Stomach (tissue), 19 donors: ENCODE measurements at places on chromosomes 6 and 20. TPM values are rescaled to one million over a fixed set of nuclear protein-coding genes. Genes with fewer than 3 reads are reported as not detected.

GRCh38 chr6:78713564-78713963 lies 153.8 kb upstream of the IRAK1BP1 start:
- DNase-seq, result no peak

DNA sequence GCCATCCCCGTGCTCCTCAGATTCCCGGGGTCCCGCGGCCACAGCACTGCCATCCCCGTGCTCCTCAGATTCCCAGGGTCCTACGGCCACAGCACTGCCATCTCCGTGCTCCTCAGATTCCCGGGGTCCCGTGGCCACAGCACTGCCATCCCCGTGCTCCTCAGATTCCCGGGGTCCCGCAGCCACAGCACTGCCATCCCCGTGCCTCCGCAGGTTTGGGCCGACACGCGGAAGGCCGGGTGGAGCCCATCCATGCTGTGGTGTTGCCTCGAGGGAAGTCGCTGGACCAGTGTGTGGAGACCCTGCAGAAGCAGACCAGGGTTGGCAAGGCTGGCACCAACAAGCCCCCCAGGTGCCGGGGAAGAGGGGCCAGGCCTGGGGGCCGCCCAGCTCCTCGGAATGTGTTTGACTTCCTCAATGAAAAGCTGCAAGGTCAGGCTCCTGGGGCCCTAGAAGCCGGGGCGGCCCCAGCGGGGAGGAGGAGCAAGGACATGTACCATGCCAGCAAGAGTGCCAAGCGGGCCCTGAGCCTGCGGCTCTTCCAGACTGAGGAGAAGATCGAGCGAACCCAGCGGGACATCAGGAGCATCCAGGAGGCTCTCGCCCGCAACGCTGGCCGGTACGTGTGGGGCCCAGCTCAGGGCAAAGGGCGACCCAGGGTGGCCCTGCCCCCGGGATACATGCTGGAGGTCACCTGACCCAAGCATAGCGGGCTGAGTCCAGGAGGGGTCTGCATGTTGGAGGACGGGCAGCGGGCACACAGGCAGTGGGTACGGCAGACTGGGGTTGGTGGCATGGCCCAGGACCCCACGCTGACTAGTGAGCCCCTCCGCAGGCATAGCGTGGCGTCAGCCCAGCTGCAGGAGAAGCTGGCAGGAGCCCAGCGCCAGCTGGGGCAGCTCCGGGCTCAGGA lies 1.3 kb upstream of the LIME1 start:
- peak; percentile 9 for DNase-seq

DNA sequence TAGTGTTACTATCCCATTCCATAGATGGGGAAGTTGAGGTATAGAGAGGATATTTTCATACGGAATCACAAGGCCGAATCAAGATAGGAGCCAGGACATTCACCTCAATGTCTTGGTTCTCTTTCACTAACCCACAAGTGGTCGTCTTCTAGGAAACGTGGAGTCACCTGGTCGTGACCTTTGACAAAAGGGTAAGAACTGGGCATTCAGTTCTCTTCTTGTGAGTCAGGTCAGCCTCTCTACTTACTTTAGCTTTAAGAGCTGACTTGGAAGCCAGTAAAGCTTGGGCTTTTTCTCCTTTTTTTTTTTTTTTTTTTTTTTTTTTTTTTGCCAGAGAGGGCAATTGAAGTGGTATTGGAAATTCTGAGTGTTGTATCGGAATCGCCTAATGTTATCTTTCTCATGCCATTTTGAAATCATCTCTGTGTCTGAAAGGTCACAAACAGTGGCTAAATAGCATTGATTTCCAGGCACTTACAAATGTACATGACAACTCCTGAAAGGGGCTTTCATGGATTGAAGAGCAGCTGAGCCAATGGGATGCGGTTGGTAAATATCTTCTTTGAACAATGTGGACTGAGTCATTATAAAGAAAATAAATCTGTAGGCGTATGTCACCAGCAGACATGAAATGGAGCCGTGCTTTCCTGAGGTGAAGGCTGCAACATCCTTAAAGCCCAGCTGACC lies 356.9 kb downstream of the KIF16B start:
- no peak for DNase-seq

DNA sequence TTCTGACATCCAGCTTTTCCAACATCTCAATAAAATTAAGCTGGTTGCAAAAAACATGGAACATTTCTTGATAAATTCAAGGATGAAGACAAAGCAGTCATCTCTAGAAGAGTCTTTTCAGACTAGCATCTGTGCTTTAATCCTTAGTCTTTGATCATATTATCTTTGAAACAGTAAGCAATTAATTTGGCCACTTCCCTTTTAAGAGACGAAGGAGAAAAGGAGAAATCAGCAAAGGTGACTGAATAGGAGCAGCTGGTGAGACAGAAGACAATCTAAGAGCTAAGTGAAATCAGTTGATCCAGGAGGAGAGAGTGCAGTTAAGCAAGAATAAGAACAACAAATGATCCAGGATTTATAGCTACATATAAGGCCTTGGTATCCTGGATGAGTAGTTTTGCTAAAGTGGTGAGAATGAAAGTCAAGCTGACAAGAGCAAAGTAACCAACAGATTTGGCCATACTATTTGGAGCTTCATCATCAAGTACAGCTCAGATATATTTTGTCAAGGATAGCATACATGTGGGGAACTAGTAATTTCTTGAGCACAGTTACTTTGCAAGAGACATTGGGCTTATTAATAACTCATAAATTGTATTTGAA lies 215.5 kb downstream of the ADGB start:
- DNase-seq, result no peak

DNA sequence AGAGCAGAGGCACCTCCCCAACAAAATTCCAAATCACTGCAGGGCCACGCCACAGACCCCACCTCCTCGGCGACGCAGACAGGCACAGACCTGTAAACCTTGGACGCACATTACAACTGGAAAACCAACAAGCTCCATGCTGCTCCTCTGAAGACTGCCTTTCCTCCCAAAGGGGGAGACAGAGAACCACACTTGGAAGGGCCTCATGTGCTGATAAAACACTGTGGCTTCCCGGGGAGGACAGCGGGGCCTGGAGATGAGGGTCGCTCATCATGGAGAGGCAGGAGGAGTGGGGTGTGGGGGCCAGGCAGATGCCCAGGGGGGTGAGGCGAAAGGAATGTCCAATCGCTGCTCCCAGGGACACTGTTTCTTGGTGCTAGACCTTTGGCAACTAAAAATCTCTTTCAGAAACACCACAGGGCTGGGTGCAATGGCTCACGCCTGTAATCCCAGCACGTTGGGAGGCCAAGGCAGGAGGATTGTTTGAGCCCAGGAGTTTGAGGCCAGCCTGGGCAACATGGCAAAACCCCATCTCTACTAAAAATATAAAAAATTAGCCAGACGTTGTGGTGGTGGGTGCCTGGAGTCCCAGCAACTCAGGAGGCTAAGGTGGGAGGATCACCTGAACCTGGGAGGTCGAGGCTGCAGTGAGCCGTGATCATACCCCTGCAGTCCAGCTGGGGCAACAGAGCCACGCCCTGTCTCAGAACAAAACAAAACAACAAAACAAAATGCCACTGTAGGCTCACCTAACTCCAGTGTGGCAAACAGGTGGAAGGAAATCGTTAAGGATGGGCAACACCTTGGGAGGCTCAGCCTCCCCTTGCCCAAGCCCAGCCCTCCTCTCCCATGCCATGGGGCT lies 53.8 kb downstream of the ABHD12 start:
- no peak for DNase-seq

DNA sequence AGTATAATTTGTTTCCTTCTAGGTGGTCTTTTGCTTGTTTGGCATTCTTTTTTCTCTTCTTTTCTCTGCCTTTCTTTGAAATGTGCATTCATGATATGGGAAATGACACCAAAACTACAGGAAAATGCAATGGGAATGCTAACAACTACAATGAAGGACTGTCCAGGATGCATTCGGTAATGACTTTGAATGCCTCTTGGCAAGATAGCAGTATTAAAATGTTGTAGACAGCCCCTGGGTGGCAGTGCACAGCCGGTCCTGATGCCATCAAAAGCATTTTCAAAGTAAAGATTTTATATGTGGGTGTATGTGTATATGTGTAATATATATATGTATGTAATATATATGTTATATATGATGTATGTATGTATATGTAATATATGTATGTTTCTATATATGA lies 218.8 kb upstream of the MMS22L start:
- DNase-seq, result no peak

DNA sequence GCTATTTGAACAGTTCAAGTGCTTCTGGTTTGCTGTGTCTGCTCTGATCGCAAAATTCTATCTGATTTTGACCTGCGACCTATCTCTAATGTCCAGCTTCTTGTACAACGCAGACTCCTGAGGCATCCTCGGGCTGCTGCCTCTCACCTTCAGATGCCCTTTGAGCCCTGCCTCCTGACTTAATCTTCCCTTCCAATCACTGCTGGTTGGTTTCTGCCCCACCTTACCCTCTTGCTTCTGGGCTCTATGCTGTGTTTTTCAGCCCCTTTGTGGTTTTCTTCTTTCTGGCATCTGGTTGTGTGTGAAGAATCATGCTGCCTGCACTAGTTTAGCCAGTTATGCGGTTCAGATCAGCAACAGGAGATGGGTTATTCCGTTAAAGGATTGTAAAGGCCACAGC lies 131.2 kb upstream of the THEMIS start:
- DNase-seq, result peak; percentile 9

- DNase-seq, result peak; percentile 34
Observed at GRCh38 chr6:149334682-149335160, 17.2 kb downstream of the TAB2 start.

- DNase-seq, result no peak
Observed at GRCh38 chr6:7859591-7859990, 51.0 kb downstream of the TXNDC5 start.

DNA sequence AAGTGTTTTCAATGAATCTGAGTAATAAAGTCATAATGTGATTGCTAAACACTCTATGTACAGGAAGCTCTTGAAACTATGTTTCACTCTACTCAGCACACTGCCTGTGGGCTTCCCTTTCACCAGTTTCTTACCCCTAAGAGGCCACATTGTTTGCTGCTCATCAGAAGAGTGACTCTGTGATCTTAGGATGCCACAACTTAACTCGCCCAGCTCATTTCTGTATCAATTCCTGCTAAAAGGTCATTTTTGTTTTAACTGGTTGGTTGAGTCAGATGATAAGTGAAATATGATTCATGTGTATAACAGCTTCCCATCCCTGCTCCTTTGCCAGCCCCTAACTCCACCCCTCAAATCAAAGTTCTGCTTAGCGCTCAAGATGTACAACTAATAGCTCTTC lies 9.8 kb upstream of the NDUFAF4 start:
- DNase-seq, result no peak

GRCh38 chr6:82878812-82879211 lies 186.8 kb downstream of the UBE3D start:
- DNase-seq, result peak; percentile 26

DNA sequence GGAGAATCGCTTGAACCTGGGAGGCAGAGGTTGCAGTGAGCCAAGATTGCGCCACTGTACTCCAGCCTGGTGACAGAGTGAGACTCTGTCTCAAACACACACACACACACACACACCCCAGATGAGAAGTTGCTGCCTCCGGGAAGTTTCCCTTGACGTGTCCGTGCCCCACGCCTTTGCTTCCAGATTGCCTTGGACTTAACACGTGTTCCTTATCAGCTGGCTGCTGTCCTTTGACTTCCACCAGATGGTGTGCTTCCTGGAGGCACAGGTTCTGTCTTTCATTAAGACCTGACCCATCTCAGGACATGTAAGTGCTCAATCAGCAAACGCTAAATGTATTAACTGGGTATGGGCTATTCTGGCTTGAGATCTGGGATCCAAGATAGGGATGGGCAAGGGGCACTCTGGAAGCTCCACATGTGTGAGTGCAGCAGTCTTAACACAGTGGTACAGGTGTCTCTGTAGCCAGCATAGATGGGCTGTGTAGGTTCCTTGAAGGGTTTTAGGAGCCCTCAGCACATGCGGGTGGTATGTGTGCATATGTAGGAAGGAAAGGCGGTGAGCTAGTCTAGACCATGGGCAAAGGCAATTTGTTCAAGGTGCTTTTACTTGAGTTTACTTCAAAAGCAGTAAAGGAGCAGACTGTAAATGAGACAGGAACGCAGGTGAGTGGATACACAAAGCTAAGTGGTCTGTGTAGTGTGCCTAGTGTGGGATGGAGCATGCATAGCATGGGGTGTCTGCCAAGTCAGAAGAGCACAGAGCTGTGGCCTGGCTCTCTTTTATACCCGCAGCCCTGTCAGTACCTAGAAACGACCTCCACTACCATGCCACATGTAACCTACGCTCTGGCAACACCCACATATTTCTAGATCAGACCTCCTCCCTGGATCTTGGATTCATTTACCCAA lies 11.6 kb downstream of the PIGT start:
- DNase-seq, result peak; percentile 66

DNA sequence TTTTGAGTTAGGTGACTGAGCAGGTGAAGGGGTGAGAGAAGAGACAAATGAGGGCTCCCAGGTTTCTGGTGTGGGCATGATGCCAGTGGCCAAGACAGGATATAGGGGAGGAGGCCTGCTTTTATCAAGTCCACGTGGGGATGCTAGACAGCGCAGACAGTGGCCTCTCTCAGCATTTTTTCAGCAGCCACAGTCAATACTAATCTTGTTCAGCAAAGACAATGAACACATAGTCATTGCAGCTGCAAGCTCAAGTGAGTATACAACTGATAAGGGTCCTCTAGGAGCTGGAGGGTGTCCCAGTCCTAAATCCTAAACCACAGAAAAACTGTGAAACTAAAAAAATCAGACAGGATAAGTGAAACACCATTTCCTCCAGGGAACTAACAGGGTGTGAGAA lies 48.6 kb downstream of the UQCC1 start:
- no peak for DNase-seq

- DNase-seq, result peak; percentile 64
Observed at GRCh38 chr20:63217706-63218105, 1.8 kb upstream of the YTHDF1 start.

GRCh38 chr6:96153775-96154174 lies 138.0 kb downstream of the FUT9 start:
- DNase-seq, result no peak

DNA sequence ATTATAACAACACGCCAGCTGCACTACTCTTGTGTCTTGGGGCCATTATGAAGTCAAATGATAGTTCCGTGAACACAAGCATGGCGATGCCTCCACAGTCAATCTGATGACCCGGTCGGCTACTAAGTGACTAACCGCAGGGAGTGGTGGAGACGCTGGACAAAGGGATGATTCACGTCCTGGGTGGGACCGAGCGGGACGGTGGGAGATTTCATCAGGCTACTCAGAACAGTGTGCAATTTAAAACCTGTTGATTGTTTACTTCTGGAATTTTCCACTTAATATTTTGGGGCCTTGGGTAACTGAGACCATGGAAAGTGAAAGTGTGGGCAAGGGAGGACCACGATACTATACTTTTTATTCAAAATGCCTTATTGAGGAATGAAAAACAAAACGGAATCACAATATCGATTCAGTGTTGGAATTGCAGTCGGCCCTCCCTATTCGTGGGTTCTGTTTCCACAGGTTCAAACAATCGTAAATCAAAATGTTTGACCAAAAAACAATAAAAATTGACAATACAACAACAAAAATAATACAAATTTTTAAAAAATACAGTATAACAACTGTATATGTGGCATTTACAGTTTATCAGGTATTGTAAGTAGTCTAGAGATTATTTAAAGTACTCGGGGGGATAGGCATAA lies 66.5 kb downstream of the MYLK4 start:
- DNase-seq, result no peak

- no peak for DNase-seq
Observed at GRCh38 chr6:149212892-149213801, 104.4 kb upstream of the TAB2 start.

- DNase-seq, result no peak
Observed at GRCh38 chr20:11937230-11937629, 19.5 kb downstream of the BTBD3 start.

Gene EMILIN3
- 4.0 TPM for total RNA-seq

Gene FAM184A
- 8.3 TPM for total RNA-seq

Gene MMP24
- not detected for total RNA-seq

Gene IMPG1
- not detected for total RNA-seq

Gene CRYBG1
- 47.2 TPM for total RNA-seq

Gene IP6K3
- total RNA-seq, result not detected

Gene OPN5
- total RNA-seq, result not detected

Gene TREM2
- not detected for total RNA-seq

Gene ZSCAN16
- 3.8 TPM for total RNA-seq

Gene SPTLC3
- total RNA-seq, result 33.9 TPM
